GM23338 (cell line): ENCODE measurements at places on chromosomes 2 and 18. TPM values are rescaled to one million over a fixed set of nuclear protein-coding genes. Genes with fewer than 3 reads are reported as not detected.

DNA sequence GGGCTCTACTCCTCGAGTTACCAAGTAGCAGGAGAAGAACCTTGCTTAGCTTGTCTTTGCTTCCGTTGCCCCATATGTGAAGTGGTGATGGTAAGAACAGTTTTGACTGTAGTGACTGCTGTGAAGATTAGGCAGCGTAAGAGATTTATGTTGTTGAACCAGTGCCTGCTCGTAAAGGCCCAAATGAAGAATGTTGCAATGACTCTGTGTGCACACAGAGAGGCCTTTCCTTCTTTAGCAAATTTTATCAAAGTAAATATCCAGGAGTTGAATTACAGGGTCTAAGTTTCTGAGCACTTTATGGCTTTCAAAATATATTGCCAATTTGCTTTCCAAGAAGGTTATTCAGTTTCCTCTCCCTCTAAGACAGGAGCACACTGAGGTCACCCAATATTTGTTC lies 14.5 kb downstream of the NTSR2 start:
- DNase-seq: no peak

DNA sequence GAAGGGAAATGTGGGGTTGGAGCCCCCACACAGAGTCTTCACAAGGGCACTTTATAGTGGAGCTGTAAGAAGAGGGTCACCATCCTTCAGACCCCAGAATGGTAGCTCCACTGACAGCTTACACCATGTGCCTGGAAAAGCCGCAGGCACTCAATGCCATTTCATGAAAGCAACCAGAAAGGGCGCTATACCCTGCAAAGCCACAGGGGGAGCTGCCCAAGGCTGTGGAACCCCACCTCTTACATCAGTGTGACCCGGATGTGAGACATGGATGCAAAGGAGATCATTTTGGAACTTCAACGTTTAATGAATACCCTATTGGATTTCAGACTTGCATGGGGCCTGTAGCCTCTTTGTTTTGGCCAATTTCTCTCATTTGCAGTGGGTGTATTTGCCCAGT lies 694.7 kb downstream of the CBLN2 start:
- DNase-seq: peak; percentile 3

- DNase-seq: no peak
These were observed 70.2 kb upstream of the MGAT5 start for GRCh38 chr2:134183679-134184078.

DNA sequence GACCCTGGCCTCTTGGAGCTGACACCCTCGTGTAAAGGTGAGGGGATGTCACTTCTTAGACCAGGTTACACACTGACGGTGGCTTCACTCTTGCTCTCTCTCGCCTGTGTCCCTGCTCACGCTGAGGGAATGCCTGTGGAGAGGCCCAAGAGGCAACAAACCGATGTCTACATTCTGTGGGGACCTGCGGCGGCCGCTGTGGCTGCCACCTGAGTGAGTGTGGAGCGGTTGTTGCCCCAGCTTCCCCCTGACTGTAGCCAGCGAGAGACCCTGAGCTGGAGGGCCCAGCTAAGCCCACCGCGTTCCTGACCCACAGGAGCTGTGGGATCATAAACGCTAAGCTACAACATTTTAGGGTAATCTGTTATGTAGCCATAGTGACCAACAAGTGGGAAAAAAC lies 55.7 kb upstream of the ASAP2 start:
- DNase-seq: no peak

GRCh38 chr18:78566720-78567119 lies 412.9 kb upstream of the SALL3 start:
- DNase-seq: no peak

DNA sequence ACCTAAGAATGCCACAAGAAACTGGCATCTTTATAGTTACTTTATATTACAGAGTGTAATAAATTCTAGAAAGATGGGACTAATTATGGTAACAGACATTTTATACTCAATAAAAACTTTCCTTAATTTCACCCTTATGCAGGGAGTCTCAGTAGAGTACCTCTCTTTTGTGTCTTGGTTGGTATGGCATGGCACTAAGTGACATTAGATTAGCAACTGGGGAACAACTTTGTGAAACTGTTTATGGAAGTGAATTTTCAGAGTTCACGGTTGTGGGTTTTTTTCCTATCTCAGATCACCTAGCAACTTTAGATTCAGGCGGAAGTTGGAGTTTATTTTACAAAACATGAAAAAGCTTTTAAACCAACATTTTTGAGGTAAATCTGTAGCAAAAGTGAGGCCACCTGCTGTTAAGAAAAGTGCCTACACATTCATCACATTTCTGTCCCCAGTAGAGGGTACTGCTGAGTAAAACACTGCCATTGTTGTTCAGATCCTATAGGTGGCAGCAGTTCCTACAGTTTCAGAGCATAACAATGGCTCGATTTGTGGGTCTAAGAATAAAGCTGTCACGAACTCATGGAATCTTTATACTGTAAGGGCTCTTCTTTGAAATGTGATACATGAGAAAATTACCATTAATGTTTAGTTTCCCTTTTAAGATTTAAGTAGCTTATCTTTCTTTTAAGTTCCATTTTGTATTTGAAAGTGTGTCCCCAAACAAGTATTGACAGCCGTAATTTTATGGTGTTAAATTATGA lies 117.6 kb downstream of the CAMKMT start:
- DNase-seq: peak; percentile 93

DNA sequence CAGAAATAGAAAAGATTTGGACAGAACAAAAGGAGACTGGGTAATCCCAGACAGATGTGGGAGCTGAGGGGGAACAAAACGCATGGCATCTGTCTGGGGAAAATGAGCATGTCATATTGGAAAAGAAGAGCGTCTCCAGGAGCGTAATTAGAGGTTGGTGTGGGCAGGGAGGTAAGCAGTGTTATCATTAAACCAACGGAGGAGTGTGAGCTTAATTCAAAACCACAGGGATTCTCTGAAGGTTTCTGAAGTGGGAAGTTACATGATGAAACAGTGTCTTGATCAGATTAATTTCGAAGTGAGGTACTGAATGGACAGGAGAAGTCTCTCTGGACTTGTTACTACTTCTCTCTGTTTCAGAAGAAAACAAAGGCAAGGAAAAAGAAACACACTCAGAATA lies 53.3 kb downstream of the DTNB start:
- DNase-seq: no peak

- DNase-seq: no peak
These were observed 185.9 kb upstream of the FOSL2 start for GRCh38 chr2:28206762-28207161.

Gene TCF23
- polyA plus RNA-seq: 0.03 TPM in 1 of 2 replicates, not detected in the other

Gene RGPD4
- polyA plus RNA-seq: not detected in 2 replicates

Gene ATOH8
- polyA plus RNA-seq: 0.11 and 0.45 TPM in 2 replicates
